ENCODE measurements at places on chromosomes 7 and 10. TPM values are rescaled to one million over a fixed set of nuclear protein-coding genes. Genes with fewer than 3 reads are reported as not detected.

The NSUN6 gene
- 17.3 TPM for total RNA-seq

The TPK1 gene
- total RNA-seq: 2.5 TPM

The C10orf67 gene
- total RNA-seq: 0.38 TPM

The CCDC172 gene
- not detected for total RNA-seq

The KAZALD1 gene
- 1.3 TPM for total RNA-seq

The ADCY1 gene
- total RNA-seq: 11.3 TPM

The FAM25G gene
- not detected for total RNA-seq

The FKBP6 gene
- total RNA-seq: not detected

The FOXP2 gene
- 4.3 TPM for total RNA-seq

The SPDYE9 gene
- not detected for total RNA-seq

The LRRTM3 gene
- total RNA-seq: not detected

The ATOH7 gene
- total RNA-seq: 0.65 TPM

The ITIH5 gene
- 2.3 TPM for total RNA-seq

The ANKRD1 gene
- 61.8 TPM for total RNA-seq
